ENCODE measurements at places on chromosomes 13 and 19.

DNA sequence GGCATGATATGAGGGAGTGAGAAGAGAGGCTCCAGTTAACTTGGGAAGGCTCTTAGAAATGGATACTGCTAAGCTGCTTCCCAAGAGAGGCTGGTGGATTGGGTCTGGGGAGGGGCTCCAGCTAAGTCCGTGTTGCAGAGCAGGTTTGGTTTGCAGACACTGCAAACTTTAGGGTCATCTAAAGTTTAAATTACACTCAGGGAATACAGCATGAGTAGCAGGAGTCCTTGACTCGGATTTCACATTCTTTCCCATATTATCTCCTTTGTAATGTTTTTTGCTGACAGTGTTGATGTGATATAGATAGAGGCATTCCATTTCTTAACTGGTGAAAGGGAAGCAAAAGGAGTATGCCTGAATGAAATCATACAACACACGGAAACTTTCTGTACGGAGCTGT is 31.9 kb downstream of the SGCG start:
- DNase-seq = peak; percentile 14

- DNase-seq = no peak
Observed at GRCh38 chr13:94256721-94257120, 222.8 kb downstream of the DCT start.

DNA sequence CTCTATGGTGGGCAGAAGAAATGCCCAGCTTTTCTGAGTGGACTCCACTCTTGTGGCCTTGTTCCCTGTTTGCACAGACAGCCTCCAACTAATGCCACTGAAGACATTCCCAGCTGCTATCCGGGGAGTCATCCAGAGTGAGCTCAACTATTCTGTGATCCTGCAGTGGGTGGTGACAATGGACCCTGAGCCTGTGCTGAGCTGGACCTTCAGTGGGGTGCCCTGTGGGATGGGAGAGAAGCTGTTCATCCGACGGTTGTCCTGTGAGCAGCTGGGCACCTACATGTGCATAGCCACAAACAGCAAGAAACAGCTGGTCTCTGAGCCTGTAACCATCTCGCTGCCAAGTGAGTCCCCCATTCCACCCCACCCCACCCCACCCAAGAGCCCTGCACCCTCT is 10.3 kb downstream of the IGSF23 start:
- DNase-seq = no peak

DNA sequence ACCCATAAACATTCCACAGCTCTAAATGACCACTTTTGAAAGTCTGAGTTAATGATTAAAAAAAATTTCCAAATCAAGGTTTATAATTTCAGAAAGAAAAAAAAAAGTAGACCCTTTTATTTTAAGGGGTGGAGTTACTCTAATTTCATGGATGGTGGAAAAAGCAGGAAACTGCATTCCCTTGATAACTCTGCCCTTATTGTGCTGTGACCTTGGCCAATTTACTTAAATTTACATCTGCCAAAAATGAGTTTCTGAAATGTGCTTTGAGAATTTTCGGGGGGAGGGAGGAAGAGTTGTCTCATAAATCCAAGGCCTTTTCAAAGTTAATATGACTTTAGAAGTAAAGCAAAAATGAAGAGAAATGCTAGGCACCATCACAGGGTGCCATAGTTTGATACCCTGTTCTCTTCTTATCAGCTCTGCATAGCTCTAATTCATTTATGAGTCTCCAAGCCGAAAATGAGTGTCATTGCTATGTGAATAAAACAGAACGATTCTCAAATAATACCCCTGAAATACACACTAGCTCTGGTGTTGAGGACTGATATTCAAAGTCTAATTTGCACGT is 367.0 kb downstream of the DACH1 start:
- DNase-seq = no peak

- no peak for DNase-seq
Observed at GRCh38 chr13:30020726-30021312, 170.4 kb upstream of the UBL3 start.

- peak; percentile 16 for DNase-seq
Observed at GRCh38 chr13:27442071-27442647, 8.2 kb downstream of the MTIF3 start.

- no peak for DNase-seq
Observed at GRCh38 chr13:42063105-42063504, 14.7 kb downstream of the DGKH start.

GRCh38 chr19:51692468-51692867 is 662 bp upstream of the SPACA6 start:
- DNase-seq = no peak

DNA sequence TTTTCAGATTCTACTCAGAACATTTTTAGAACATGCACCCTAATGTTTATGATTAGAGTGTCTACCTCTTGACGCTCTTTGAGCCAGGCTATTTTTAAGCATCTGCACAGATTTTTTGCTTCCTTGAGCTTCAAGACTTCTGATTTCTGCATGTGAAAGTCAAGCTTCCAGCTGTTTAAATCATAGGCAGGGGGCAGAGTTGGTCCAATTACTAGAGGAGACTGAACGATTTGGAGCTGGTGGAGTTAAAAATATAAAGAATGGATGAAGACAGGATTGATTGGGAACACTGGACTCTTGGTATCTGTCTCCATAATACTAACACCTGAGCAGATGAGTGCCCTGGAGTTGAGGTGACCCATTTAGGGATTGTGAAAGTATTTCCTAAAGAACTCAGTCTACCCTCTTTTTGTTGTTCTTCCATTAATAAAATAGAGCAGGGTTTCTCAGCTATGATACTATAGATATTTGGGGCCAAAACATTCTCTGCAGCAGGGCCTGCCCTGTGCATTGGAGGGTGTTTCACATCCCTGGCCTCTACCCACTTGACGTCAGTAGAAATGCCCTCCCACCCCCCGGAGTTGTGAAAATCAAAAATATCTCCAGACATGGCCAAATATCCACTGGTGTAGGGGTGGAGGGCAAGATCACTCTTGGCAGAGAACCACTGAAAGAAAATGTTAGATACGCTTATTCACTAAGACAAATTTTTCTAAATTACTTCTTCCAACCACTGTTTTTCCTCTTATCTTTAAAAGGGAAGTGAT is 160.1 kb downstream of the COG6 start:
- DNase-seq = no peak

- peak; percentile 73 for DNase-seq
Observed at GRCh38 chr13:75326173-75327134, 155.5 kb downstream of the TBC1D4 start.

DNA sequence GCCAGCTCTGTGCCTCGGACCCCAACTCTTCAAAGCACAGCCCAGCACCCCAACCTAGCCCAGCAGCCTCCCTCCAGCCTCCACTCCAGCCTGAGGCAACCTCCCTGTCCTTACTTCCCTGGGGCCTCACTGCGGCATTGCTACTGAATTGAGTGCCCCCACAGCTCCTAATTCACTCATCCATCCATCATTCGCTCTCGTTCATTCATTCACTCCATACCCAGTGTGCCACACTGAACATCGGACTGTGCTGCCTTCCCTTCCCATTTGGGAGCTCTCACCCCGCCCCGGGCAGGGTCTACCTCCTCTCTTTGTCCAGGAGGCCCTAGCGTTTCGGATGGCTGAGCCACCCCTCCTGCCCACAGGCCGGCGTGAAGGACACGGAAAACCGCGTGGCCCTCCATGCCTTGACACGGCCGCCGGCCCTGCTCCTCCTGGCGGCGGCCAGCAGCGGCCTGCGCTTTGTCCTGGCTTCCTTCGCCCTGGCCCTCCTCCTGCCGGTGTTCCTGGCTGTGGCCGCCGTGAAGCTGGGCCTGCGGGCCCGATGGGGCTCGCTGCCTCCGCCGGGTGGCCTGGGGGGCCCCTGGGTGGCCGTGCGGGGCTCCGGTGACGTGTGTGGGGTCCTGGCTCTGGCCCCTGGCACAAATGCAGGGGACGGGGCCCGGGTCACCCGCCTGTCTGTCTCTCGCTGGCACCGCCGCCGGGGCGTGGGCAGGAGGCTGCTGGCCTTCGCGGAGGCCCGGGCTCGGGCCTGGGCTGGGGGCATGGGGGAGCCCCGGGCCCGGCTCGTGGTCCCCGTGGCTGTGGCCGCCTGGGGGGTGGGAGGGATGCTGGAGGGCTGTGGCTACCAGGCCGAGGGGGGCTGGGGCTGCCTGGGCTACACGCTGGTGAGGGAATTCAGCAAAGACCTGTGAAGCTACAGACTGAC is 1.3 kb downstream of the NAT14 start:
- DNase-seq = no peak

- no peak for DNase-seq
Observed at GRCh38 chr13:38045278-38046048, 175.9 kb upstream of the TRPC4 start.

DNA sequence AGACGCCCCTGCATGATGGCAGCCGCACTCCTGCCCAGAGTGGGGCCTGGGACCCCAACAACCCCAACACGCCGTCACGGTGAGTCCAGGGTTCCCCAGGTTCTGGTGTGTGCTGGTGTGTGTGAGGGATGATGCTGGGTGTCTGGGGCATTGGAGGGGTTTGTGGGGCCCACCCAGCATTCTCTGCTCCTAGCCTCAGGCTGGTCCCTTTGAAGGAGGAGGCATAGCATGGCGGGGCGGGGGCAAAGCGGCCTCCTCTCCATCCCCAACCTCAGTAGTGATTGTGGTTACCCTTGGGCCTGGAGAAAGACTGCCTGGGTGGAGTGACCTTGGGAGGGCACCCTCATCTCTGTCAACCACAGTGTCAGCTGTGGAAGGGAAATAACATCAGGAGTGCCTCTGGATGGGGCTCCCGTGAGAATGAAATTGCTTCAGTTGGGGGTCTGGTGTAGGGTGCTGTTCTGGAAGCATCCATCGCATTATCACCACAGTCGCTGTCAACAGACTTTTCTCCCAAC is 7.1 kb upstream of the TIMM50 start:
- DNase-seq = no peak

DNA sequence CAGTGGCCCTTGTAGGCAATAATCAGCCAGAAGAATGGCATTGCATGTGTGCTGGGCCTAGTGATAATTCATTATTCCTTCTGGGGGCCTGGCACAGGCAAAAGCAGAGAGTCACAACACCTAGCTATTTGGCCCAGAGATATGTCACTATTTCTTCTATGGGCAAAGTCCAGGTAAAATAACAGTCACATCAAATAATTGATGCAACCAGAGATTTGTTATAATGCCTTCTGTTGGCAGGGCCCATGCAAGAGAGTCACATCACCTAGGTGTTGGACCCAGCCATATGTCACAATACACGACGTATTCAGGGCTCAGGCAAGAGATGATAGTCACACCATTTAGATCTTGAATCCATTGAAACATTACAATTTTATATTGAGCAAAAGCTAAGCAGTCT is 66.1 kb downstream of the ZNF726 start:
- no peak for DNase-seq

DNA sequence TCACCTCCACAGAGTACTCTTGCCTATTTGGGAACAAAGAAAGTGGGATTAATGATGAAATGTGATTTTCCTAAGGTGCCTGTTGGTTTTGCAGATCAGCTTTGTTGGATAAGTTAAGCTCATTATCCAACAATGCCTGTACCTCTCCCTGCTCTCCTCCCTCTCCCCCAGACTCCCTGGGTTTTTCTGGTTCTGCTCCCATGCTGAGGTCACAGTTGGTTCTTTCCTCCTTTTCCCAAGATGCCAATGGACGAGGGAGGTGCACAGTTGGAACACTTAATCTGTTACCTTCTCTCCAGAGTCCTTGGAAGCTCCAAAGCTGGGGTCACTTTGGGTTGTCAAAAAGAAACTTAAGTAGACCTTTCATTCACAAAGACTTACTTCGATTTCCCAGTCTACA is 1.6 kb downstream of the OXGR1 start:
- no peak for DNase-seq

- DNase-seq = peak; percentile 99
Observed at GRCh38 chr19:1269065-1269477, at the start of gene CIRBP. TSS of gene CIRBP (plus strand) at chr19:1269332. CDS start at chr19:1270934, 1,602 bp downstream.

DNA sequence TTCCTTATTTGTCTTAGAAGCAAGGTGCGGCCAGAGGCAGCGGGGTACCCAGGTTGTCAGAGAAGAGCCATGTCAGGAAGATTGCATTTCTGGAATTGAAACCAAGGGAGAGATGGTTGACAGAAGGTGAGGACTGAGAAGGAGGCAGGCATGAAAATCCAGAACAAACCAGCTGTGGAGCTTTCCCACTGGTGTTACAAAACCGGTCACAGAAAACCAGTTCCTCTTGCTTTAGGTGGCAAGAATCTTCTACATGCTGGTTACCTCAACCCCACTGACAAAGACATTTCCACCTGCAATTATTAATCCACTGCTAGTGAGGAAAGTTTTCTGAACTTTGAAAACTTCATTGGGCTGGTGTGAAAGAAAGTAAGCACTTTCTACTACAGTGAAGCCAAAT is 64.0 kb upstream of the MED4 start:
- DNase-seq = no peak

GRCh38 chr19:37966662-37967231 is 59.7 kb downstream of the SIPA1L3 start:
- no peak for DNase-seq

GRCh38 chr13:40311356-40312101 is 354.9 kb downstream of the FOXO1 start:
- DNase-seq = no peak

DNA sequence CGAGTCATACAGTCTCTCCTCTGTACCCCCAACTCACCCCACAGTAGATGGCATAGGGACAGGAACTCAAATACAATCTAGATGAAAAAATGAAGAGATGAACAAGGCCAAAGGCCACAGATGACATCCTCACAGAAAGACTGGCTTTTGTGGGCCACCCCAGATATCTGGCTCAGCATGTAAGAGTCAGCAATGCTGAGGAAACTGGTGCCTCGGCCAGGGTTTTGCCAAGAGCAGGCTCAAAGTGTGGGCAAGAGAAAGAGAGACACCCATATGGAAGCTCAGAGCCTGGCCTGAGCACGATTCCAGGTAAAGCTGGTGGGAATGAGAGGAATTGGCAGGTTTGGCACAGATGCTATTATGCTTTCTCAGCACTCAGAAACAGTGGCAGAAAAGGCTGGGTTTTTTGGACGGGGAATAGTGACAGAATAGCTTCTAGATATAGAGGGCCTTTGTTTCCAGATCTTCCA is 460.6 kb downstream of the FOXO1 start:
- DNase-seq = no peak

- no peak for DNase-seq
Observed at GRCh38 chr19:32416749-32417456, 11.3 kb downstream of the DPY19L3 start.

DNA sequence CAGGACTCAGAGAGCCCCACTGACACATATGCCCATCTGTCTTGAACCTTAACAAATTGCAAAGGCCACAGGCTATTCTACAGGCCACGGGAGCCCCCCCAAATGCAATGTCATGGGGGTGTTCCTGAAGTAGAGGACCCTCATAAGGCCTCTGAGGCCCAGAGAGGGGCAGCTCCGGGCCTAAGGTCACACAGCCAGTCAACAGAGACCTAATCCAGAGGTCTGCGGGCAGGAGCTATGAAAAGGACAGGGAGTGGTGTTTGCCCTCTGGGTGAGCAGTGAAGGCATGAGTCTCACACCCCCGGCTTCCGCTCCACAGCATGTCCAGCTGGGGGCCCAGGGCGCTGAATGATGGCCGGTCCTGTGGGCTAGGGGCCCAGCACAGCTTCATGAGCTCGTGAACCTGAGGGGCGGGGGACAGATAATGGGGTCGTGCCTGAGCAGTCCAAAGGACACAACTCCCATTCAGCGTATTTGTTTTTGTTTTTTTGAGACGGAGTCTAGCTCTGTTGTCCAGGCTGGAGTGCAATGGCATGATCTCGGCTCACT is 5.3 kb upstream of the INSL3 start:
- DNase-seq = no peak

Data from kidney (tissue), 22 donors.